NCI-H1092 treated with DMSO at 0.1 percent for 48 hours (cell line): ENCODE measurements at places on chromosomes 5 and 9.

GRCh38 chr9:136342181-136343120 lies 15.1 kb downstream of the GPSM1 start:
- no peak for DNase-seq

DNA sequence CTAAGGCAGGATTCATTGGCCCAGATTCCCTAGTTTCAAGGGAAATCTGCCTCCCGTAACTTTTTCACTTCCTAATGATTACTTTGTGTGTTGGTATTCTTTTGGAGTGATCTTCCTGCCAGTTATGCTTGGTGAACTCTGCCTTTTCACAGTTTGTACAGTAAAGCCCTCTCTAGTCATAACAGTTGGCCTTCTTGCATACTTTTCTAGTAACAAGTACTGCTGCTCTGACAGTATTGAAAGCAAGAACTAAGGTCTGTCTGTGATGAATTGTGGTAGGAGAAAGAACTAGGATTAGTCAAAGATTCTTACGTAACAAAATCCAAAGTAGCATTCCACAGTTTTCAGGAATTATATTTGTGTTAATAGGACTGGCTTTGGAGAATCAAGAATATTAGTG lies 1457.2 kb upstream of the WWC1 start:
- no peak for DNase-seq

GRCh38 chr5:109218818-109219217 lies 191.0 kb downstream of the PJA2 start:
- no peak for DNase-seq

DNA sequence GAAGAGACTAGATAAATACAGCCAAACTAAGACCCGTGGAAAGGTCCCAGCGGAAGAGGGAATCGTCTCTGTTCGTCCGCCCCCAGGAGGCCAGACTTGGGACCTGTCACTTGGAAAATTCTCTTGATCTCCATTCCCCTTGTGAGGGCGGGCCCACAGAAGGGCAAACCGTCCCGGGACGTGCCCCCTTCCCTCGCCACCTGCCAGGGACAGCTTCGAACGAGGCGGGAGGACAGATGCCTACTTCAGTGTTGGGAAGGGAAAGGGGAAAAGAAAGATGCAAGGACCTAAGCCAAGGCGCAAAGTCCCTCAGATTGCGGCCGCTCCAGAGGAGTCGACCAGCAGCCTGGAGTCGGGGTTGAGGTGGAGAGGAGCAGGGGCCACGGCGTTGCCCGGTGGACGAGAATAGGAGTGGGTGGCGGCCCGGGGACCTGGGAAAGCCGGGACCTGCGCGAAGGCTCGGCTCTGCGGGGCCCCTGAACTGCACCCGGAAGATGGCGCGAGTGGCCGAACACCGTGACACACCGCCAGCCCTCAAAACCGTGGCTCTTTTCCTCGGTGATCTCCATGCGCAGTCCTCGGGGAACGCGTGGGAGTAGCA lies 4.4 kb upstream of the EBF1 start:
- no peak for DNase-seq

- no peak for DNase-seq
Observed at GRCh38 chr9:127598839-127599549, 13.1 kb upstream of the STXBP1 start.

DNA sequence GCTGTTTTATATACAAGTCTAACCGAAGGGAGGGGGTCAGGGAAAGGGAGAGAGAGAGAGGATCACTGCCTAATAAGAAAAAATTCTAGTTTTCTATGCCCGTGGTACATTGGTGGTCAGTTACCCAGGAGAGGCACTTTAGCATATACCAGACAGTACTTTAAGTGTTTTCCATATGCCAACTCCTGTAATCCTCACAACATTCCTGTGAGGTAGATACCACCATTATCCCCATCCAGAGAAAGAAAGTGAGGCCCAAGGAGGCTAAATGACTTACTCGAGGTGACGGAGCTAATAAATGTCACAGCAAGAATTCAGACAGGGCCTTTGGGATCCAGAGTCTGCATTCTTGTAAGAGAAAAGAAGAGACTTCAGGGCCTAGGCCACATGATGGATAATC lies 161.8 kb downstream of the NTRK2 start:
- DNase-seq: no peak

- DNase-seq: no peak
Observed at GRCh38 chr5:103867857-103868598, 305.4 kb upstream of the NUDT12 start.

DNA sequence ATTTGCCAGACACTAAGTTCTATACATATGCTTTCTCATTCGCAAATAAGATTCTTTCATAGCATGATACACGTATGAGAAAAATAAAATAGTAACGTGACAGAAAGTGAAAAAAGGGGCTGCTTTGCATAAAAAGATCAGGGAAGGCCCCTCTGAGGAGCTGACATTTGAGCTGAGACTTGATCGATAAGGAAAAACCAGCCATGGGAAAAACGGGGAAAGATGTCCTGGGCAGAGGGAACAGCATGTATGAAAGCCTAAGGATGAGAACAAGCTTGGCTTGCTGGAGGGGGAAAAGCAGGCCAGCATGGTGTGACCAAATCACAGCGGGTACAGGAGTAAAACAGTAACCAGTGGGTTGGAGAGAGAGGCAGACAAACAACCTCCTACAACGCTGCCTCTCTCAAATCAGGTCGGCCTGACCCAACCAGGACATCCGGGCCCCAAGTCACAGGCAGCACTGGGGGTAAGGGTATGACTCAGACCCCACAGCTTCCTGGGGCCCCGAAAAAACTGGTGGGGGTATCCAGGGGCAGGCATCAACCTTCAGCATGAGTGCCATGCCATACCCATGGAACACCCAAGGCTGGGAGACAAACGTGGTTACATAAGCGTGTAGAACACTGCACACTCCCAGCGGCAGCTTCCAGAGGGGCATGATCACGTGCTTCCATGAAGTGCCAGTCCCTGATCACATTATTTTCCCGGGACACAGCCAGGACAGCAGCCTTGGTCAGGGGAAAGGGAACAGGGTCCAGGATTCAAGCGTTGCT lies 2.2 kb downstream of the TNIP1 start:
- no peak for DNase-seq

DNA sequence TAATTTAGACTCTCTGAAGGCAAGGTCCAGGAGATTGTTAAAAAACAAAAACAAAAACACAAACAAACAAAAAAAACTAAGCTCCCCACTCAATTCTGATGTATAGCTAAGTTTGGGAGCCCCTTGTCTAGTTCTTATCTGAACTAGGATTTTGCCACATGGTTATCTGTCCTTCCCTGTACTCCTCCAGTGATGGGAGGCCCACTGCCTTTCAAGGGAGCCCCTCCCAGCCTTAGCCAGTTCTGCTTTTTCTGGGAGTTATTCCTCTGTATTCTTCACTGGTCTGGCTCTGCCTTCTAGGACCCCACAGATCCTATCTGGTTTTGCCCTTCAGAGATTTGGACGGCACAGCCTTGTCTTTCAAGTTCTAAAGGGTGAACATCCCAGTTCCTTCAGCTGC lies 2.1 kb upstream of the ALDH1B1 start:
- DNase-seq: no peak
